ENCODE measurements at places on chromosomes 5 and 9. TPM values are rescaled to one million over a fixed set of nuclear protein-coding genes. Genes with fewer than 3 reads are reported as not detected.

DNA sequence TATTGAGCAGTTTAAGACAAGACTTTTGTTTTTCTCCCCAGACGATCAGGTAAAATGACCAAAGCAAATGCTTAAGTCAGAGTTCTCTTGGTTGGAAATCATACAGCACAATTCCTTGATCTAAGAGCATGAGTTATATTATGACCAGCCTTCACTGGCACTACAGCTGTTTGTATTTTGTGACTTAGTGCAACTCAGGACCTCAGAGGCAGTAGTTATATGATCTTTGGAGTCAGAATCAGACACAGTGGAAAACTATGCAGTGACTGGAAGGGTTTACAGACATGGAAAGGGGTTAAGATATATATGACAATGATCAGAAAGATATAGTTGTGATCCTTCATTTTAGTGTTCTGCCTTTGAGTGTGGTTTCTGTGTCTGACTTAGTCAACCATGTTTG lies 24.3 kb downstream of the RAD23B start:
- no peak for DNase-seq

DNA sequence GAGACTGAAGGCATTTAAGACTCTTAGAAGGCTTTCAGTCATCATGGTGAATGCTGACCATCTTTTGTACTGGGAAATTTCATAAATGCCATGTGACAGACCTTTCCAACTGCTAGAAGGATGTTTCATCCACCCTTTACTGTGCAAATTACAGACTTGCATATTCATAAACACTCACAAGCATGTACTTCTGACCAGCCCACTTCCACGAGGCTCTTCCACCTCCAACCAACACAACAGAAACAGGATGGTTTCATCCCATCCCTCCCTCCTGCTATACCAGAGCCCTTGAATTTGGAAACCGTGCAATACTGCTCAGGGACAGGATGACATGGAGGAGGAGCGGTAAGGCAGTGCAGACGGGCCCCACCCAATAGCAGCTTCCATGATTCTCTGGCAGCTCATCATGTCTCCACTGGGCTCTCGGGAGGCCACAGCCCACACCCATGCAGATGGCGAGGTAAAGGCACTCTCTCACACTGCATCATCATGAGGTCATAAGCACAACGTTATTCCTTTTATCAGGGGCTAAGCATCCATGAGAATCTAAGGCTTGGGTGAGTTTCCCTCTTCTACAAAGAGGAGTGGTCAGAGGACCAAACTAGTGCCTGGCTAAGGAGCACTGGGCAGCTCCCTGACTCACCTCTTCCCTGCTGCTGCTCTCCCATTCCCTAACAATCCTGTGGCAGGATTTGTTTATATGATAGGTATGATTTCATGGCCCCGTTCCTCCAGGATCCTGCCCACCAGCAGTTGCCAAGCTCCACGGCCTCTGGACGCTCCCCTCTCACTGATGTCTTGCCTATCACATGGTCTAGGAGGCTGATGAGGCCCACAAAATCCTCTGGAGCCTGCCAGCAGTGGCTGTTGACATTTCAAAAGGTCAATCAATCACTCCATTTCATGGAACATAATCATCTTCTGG lies 94.4 kb upstream of the FSTL4 start:
- DNase-seq = no peak

The IGFBPL1 gene
- total RNA-seq = 116 TPM

DNA sequence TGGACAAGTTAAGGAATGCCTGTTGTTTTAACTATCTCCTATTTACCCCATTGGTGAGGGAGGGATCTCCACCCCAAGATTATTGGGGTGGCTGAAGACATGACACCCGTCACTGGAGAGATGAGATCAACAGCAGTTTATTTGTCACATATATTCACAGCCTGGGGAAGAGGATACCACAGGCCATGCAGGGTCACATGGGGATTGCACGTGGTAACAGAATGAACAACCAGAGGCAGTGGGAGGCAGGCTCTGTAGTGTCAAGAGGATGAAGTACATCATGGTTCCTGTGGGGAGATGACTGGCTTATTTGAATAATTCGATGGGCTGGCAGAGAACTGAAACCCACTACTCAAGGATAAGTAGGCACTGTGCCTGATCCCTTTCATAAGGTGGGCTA lies 18.6 kb upstream of the SHISAL2B start:
- DNase-seq = no peak

GRCh38 chr9:134634176-134634575 lies 7.4 kb upstream of the COL5A1 start:
- no peak for DNase-seq

DNA sequence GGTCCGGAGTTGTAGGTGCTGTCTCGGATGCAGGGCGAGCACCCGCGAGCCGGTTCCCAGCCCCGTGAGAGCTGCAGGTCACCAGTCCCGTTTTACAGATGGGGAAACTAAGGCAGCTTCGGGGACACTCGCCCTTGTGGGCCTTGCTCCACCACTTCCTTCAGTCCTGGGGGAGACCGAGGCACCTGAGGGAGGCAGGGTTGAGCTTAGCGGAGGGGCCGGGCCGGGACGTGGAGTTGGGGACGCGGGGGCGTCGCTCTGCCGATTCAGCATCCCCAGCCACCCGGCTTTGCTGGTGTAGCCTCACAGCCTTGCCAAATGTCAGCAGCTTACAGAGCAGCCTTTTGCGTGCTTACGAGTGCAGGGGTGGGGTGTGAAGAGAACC lies 530 bp downstream of the BBLN start:
- peak; percentile 24 for DNase-seq

DNA sequence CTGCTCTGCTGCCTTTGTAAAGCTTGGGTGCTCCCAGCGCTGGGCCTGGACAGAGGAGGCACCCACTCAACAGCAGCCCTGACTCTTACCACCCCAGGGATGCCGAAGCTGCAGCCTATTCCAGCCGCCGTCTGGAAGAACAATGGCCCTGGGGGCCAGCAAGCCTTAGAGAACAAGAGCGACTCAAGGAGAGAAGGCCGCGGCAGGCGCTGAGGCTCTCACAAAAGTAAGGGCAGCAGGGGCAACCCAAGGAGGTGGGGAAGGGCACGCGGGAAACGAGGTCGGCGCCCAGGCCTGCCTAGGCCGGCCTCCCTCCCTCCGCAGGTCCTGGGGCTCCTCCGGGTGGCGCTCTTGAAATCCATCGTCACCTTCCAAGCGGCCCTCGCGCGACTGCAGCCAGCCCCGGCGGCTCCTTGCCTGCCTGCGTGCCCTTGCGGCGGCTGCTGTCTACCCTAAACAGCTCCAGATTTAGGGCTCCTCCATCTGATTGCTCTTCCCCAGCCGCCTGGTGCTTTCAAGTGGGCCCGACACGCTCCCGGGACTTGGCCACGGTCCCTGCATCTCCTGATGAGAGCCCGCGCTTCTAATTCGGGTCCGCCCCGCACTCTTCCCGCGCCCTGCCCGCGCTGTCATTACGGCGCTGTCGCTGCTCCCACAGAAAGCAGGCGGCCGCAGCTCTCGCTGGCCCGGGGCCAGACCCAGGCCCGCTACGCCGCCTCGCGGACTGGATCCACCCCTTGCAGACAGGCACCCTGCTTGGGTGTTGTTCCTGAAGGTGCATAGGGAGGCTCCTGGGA lies 213.3 kb downstream of the SEMA6A start:
- DNase-seq = peak; percentile 76

DNA sequence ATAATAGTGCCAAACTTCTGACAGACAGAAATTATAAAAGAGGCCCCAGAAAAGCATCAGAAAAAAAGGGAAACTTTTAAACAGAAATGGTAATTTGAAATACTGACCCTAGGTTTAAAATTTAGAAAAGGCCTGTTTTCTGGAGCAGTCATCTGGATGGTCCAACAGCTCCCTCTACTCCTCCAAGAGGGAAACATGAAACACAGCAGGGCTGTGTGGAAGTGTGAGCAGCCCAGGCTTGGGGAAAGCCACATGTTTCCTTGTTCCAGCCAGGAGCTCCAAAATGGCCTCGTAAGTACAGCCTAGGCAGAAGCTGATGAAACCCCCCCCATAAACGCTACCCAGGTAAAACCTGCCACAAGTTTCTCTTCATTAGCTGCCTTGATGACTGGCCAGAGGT lies 499.3 kb upstream of the ADAMTS16 start:
- DNase-seq = no peak

GRCh38 chr9:28916348-28916747 lies 1343.1 kb upstream of the C9orf72 start:
- no peak for DNase-seq

The SLC23A1 gene
- total RNA-seq = not detected

All from thyroid gland (tissue), 4 donors.